ENCODE measurements at places on chromosomes 5 and 9. TPM values are rescaled to one million over a fixed set of nuclear protein-coding genes. Genes with fewer than 3 reads are reported as not detected.
A peak's percentile ranks its signal among the peaks of the same experiment; 100 is the strongest.

- DNase-seq = no peak
Observed at GRCh38 chr5:73626814-73627313, 868 bp downstream of the ARHGEF28 start.

DNA sequence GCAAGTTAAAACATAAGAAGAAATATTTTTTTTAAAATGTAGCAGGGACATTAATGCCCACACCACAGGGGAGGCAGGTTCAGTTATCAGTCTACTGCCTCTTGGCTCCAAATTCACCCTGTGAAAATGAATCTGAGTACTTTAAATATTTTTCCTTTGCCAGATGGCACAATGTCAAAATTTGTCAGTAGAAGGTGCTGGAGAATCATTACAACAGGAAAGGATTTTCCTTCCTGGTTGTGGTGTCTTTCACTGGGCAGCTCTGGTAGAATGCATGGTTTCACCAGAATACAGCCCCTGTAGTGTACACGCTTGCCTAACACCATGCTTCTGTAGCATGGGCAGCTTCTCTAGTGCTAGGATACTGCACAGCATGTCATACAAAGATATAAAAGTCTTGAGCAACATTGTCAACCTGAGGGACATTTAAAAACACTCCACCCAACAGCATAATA, 9.7 kb upstream of the SREK1 start:
- DNase-seq = no peak

GRCh38 chr9:90162819-90163218, 479.8 kb downstream of the DIRAS2 start:
- no peak for DNase-seq

ISL1 gene
- total RNA-seq = 1.7 TPM

IL3 gene
- not detected for total RNA-seq

CDX1 gene
- total RNA-seq = not detected

GRCh38 chr5:145752947-145753346, 82.2 kb downstream of the PRELID2 start:
- DNase-seq = no peak

ENTR1 gene
- total RNA-seq = 33.4 TPM

ELOVL7 gene
- 96.9 TPM for total RNA-seq

DNA sequence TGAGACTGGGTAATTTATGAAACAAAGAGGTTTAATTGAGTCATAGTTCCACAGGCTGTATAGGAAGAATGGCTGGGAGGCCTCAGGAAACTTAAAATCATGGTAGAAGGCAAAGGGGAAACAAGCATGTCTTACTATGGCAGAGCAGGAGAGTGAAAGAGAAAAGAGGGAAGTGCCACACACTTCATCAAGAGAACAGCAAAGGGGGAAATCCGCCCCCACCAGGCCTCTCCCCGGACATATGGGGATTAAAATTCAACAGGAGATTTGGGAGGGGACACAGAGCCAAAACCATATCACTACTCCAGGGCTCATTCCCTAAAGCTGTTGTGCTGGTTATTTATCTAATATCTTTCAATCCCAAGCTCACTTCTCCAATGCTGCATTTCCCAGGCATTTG, 50.2 kb upstream of the NR3C1 start:
- no peak for DNase-seq

ENG gene
- 51.1 TPM for total RNA-seq

FIBCD1 gene
- not detected for total RNA-seq

- DNase-seq = no peak
Observed at GRCh38 chr5:107090506-107090905, 580.2 kb downstream of the EFNA5 start.

ADAMTS13 gene
- 1.1 TPM for total RNA-seq

GRCh38 chr5:174165406-174165805, 119.9 kb downstream of the NSG2 start:
- no peak for DNase-seq

DNA sequence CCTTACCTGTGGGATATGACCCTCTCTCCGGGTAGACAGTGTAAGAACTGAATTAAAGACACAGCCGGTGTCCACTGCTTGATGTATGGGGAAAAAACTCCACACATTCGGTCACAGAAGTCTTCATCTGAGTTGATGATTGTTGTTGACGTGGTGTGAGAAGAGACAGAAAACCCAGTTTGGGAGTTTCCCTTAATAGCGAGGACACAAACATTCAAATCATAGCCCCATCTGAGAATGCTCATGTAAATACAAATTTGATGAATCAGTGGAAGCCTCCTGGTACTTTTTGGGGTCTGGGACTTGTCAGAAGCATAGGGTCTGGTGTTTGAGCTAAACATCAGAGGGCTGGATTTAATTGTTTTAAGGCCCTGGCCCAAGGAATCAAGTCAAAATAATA, 11.0 kb downstream of the HAVCR1 start:
- no peak for DNase-seq

CDC37L1 gene
- 15.5 TPM for total RNA-seq

- DNase-seq = no peak
Observed at GRCh38 chr5:129460936-129461710, 1.0 kb downstream of the ADAMTS19 start.

GRCh38 chr5:51273021-51273420, 110.2 kb upstream of the ISL1 start:
- no peak for DNase-seq

- DNase-seq = no peak
Observed at GRCh38 chr5:84257061-84257460, 127.6 kb downstream of the EDIL3 start.

TMOD1 gene
- 4.9 TPM for total RNA-seq

DNA sequence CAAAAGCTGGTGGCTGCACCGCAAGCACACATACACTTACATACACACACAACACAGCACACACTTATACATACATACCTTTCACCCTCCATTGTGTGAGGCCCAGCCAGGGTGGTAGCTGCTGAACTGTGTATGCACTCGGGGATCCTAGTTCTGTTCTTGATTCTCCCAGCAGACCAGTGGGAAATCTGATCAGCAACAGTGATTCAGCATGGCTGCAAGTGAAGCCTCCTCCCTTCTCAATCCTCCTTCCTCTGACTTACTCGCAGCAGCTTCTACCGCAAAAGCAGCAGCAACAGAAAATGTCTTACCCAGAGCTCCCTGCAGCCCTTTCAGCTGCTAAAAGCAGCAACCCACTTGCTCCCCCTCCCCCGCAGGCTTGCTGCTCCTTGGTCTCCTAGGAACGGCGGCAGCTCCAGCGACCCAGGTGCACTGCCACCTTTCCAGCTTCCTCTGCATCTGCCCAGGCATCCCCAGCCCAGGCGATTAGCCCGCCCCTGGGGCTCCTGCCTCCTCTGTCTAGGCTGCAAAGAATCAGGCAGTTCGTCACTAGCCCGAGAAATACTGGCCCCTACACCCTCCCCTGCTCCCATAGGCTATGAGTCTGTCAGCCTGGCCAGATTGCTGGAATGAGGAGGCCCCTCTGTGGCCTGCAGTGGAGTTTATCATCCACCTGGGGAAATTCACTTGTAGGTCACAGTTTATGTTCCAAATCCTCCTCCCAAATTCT, at the start of gene KLHL3:
Gene KLHL3, minus strand, starts transcription at position 535 of the 730 bp plus-strand sequence. Its CDS starts 443 bp downstream, at position 92.
- no peak for DNase-seq

RAD23B gene
- 88.6 TPM for total RNA-seq

GRCh38 chr9:120390637-120391190, 189.3 kb downstream of the CDK5RAP2 start:
- DNase-seq = no peak

GRCh38 chr5:75168026-75168735, 68.5 kb downstream of the ANKRD31 start:
- DNase-seq = no peak

DNA sequence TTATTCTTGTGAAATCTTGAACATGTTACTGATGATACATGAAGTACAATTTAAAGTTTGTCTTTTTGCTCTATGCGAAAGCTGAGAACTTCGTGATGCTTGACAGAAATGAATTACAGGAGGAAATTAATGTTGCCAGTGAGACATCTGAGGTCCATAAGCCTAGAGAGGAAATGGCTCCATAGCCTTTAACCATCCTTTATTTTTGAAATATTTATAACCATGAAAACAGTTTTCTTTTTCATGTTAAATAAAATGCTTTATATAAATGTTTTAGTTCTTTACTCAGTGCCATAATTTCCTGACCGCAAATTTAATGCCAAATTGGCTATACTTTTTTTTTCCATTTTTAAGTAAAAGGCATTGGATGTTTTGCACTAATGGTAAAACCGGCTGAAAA, 29.1 kb downstream of the F2RL2 start:
- DNase-seq = no peak

- no peak for DNase-seq
Observed at GRCh38 chr5:68729678-68730077, 364.1 kb upstream of the SLC30A5 start.

- DNase-seq = no peak
Observed at GRCh38 chr5:141808857-141809256, 69.4 kb downstream of the PCDH1 start.

- no peak for DNase-seq
Observed at GRCh38 chr9:83625178-83625577, 2.2 kb downstream of the IDNK start.

DNA sequence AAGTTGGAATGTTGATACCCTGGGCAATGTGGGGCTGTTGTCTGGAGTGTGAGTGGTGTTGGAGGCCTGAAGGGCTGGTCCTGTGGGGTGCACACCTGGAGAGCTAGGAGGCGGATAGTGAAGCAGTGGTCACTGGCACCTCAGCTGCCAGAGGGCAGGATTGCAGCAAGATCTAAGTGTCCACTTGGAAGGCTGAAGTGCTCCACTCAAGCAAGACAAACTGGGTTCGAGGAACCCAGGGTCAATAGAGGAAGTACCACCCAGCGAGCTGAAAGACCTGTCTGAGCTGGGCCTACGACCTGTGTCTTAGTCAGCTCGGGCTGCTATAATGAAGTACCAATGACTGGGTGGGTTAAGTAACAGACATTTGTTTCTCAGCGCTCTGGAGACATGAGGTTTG, 39.7 kb upstream of the TJP2 start:
- DNase-seq = no peak

IER5L gene
- 10.9 TPM for total RNA-seq

DNA sequence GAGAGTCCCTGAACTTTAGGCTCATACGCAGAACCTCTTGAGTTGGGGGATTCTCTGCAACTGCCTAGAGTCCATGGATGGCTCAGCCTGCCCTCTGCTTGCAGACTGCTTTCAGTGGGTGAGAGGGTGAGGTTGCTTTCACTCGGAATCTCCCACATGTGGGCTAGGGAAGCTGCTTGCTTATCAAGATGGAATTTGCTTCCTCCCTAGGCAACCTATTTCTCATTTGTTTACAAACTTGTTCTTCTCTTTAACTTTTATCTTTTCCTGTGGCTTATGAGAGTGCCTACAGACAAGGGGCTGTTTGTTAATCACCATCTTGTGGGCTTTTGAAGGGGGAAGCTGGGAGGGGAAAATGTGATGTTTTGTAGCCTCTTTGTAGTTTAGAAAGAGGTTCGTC, 10.0 kb downstream of the TLE4 start:
- no peak for DNase-seq

DNA sequence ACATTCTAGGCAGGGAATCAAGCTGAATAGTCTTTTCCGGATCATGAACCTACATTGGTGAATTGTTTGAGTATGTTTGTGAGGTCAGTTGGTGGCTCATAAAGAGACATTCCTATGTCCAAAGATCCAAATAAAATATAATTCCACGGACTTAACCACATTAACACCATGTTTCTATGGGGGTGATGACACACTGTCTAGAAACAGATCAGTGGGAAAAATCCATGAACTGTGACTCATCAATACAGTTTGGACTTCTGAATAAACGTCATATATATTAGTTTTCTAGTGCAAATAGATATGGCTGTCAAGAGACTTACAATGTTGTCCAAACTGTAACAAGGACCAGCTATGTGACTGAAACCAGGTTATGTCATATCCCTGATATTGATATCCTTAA, 509.9 kb upstream of the TYRP1 start:
- no peak for DNase-seq

DNA sequence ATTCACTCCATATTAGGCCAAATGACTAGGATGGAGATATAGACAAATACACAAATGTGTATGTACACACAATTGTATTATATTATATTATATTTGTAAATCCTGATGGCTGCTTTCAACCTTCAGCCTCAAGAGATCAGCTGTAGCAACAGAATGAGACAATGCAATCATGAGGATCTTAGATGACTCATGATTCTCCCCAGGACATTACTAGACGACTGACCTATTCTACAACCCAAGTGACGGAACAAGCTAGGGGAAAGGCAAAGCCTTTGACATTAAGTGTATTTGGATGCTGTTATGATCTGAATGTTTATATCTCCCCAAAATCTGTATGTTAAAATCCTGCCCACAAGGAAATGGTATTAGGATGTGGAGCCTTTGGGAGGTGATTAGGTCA, 66.5 kb downstream of the COX7C start:
- DNase-seq = no peak

CD72 gene
- total RNA-seq = 1.3 TPM

DNA sequence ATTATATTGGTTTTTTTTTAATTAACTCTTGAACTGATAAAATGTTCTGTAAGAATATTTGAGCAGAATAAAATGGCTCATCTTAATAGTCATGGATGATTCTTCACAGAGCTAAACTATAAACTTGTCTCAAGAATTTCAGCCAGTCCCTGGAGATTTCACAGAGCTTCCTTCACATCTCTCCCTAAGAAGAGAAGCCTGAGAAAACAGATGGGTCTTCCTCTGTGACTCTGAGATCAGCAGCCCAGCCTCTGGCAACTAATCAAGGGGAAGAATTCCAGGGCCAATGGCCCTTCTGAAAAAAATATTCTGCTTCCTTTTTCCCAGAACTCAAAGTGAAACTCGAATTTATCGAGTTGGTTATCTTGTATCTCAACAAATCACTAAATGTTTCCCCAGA, 122.2 kb upstream of the ITGA1 start:
- DNase-seq = no peak

DMRT2 gene
- total RNA-seq = not detected

LRRC70 gene
- total RNA-seq = 4.5 TPM

- no peak for DNase-seq
Observed at GRCh38 chr9:101628173-101628572, 33.4 kb upstream of the PPP3R2 start.

- peak; percentile 59 for DNase-seq
Observed at GRCh38 chr9:131019388-131020239, 10.6 kb downstream of the LAMC3 start.

SAPCD2 gene
- 25.6 TPM for total RNA-seq

DNA sequence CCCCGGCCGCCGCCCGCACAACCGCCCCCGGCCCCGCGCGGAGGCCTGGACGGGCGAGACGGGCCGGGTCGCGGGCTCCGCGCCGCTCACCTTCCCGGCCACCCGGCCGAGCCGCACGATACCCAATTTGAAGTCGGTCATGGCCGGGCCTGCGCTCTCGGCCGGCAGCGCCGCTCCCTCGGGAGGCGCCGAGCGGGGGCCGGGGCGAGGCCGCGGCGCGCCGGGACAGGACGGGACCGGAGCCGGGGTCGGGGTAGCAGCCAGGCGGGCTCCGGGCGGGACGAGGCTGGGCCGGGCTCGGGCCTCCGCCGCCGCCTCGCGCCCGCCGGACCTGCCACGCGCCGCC, 216 bp downstream of the ZMYND19 start:
- DNase-seq = no peak

All from lower leg skin (tissue), 4 donors.